ENCODE measurements at places on chromosomes 13 and 19.

DNA sequence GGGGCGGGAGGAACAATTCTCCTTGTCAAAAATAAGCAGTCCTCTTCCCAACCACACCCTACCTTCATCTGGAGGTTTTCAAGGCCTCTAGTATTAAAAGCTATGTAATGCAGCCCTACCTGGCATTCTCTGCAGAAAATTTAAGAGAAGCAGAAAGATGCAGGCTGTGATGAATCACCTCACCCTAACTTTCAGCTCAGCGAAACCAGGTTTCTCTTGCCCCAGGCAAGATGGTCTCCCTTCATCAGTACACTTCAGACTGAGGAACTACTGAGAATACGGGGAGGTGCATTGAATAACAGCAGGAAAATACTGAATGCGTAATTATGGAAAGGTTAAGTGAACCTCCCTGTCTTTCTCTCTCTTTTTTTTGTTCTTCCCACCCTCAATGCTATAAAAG is 437.6 kb upstream of the KLF12 start:
- H3K4me3 ChIP-seq, result no peak overlapping the region
- no peak for DNase-seq
- peaks cover 30% of the 10 kb centered on the region for H3K27me3 ChIP-seq
- peaks cover 12% of the 10 kb centered on the region for H3K4me1 ChIP-seq
- no peaks in the 10 kb centered on the region for H3K36me3 ChIP-seq
- no peak overlapping the region for H3K27ac ChIP-seq

DNA sequence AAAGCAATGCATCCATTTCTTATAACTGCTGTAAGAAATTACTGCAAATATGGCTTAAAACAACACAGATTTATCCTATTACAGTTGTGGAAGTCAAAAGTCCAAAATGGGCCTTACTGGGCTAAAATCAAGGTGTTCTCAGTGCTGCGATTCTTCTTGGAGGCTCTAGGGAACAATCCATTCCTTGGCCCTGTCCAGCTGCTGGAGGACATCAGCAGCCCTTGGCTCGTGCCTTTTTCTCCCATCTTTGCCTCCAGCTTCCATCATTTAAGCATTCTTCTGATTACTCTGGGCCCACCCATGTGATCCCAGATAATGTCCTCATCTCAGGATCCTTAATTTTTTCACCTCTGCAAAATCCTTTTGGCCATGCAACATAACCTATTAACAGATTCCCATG is 607.1 kb downstream of the DCT start:
- DNase-seq, result no peak
- H3K27me3 ChIP-seq, result no peaks in the 10 kb centered on the region
- H3K4me1 ChIP-seq, result no peaks in the 10 kb centered on the region
- peak overlapping the region; percentile 23 for H3K4me3 ChIP-seq
- no peak overlapping the region for H3K27ac ChIP-seq

GRCh38 chr13:77832339-77833100 is 86.1 kb downstream of the EDNRB start:
- H3K4me3 ChIP-seq, result no peak overlapping the region
- no peak for DNase-seq
- H3K36me3 ChIP-seq, result no peaks in the 10 kb centered on the region

DNA sequence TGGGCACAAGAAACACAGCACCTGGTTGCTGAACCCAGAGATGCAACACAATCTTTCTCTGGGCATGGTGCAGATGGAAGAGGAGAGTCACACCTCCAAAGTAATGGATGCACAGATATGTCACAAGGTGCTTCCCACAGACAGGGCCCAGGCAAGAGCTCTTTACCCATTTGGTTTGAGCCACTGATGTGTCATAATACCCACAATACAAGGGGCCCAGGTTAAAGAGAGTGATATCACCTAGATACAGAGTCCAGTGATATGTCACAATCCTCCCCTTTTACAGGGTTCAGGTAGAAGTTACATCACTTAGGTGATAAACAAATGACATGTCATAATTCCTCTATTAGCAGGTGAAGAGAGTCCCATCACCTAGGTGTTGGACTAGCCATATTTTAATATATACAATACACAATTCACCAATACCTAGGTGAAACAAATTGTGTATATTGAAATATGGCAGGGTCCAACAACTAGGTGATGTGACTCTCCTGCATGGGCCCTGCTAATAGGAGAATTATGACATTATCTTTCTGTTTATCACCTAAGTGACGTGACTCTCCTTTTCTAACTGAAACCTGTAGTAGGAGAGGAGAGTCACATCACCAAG is 5.6 kb upstream of the ZNF43 start:
- H3K36me3 ChIP-seq, result peaks cover 74% of the 10 kb centered on the region
- no peak overlapping the region for H3K27ac ChIP-seq
- no peaks in the 10 kb centered on the region for H3K27me3 ChIP-seq
- H3K4me1 ChIP-seq, result peaks cover 14% of the 10 kb centered on the region
